ENCODE measurements at places on chromosomes 4 and X.

DNA sequence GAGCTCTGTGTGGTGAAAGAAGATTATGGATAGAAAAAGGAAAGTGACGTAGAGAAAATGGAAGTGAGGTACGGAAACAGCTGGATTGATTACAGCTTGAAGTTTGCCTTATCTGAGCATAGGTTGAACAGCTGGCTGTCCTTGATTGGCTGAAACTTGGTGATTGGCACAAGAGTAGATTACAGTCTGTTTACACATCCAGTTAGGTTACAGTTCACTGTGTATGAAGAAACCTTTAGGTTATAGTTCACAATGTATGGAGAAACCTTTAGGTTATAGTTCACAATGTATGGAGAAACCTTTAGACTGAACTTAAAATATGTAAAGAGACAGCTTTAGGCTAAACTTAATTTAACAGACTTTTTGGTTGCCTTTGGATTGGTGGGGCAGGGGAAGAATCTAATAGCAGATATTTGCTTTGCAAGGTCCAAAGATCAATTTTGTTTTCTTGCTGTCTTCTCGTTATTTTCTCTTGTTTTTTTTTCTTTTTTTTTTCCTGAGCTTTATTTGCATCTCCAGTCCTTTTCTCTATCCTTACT, 15.6 kb upstream of the ART3 start:
- DNase-seq, result peak; percentile 57

GRCh38 chr4:83662204-83662603, 126.3 kb downstream of the GPAT3 start:
- DNase-seq, result no peak

DNA sequence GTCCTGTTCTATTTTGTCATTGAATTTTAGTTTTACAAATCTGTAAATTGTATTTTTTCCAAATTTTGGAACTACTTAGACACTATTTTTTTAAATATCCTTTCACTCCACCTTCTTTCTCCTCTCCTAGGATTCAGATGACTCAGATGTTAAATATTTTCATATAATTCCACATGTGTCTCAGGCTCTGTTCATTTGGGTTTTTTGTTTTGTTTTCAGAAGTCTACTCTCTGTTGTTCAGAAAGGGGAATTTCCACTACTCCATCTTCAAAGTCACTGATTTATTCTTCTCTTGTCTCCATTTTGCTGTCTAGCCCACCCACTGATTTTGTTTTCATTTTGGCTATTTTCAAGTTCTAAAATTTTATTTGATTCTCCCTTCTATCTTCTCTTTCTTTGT, 264.0 kb upstream of the SLIT2 start:
- DNase-seq, result peak; percentile 49

- peak; percentile 17 for DNase-seq
Observed at GRCh38 chrX:10011261-10011931, 44.2 kb downstream of the CLDN34 start.

DNA sequence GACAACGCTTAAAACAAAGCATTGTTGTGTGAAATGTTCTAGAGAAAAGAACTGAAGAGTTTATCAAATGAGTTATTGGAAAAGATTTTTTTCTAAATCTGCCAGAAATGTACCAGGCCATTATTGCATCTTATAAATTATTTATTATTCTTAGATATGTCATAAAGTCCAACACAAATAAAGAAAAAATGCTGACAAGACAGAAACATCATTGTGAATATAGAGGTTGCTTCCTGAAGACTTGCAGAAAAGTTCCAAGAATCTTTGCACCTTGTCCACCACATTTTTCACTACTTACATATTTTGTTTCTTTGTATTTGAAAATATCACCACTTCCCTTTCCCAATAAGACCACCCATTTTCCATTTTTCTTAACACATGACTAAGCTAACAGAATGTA, 545.8 kb downstream of the IQCM start:
- DNase-seq, result no peak

DNA sequence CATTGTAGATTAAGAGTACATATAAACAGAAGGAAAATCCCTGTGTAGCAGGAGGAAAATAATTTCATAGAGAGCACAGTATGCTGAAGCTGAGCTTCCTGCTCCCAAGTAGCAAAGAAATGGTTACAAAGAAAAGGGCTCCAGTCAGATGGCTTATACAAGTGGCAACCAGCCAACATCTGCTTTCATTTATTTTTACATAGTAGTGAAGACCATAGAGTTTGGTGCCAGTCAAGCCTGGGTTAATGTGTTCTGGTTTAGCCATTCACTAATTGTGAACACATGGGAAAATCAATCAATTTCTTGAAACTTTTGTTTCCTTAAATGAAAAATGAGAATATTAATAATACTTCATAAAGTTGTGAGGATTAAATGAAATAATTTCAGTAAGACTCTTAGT, 111.3 kb upstream of the ELOVL6 start:
- no peak for DNase-seq

DNA sequence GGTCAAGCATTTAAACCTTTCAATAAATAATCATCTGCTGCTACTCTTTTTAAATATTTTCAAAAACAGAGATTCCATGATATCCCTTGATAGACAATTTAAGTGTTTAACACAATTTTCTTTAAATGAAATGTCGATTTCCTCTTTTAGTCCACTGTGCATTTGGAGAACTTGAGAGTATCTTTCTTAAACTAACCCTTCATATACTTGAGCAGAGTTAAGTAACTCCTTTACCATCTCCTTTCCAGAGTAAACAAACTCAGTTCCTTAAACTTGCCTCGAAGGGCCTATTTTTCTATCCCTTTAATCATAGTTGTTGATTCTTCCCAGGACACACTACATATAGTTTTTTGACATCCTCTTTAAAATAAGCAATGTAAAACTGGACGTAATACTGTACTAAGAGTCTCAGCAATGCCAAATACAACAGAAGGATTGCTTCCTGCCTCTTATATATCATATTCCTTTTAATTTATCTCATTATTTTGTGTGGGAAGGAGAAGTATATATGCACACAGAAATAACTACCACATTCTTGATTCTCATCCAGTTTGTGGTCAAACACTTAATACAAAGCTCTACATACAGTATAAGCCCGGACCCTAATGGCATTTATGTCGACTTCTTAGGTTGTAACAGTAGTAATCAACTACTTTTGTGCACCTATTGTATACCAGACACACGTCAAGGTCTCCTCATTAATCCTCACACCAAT, 22.8 kb downstream of the RAB28 start:
- DNase-seq, result no peak

GRCh38 chrX:129631849-129632248, 22.9 kb downstream of the APLN start:
- DNase-seq, result peak; percentile 20

- no peak for DNase-seq
Observed at GRCh38 chr4:104630272-104630671, 135.6 kb upstream of the CXXC4 start.

GRCh38 chr4:184420881-184421416, 53.4 kb downstream of the IRF2 start:
- DNase-seq, result no peak

DNA sequence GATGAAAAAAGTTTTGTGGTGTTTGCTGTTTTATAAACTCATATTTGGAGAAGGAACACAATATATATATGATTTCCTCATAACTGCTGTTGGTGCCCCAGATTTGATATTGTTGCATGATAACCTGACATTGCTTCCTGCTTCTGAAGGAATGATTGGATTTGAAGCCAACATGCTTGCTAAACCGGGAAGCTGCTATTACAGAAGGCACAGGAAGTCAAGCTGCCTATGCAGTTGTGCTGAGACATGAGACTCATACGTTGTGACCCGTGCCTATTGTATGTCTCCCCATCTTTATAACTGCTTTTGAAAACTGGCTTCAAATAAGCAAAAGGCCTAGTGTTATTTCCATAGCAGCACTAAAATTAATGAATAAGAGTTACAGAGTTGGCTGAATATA, 32.9 kb downstream of the GAB1 start:
- DNase-seq, result no peak

- no peak for DNase-seq
Observed at GRCh38 chr4:25810461-25811373, 52.1 kb downstream of the SEL1L3 start.

DNA sequence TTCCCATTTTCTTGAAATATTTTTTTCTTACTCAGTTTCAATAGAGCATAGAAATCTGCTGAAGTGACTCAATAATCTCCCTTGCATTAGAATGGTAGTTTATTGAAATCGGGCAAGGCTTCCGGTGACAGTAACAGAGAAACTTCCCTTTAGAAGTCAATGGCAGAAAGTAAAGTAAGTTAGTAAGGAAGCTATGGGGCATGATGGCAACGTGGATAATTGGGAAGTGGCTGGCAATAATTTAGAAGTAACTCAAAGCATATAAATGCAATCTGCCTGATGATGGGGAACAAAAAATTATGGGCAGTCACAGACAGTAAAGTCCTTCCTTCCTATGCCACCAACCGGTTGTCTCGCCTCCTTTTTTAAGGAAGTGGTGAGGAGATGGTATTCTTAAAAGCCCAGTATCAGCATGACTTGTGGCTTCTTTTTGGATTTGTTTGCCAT, 7.6 kb downstream of the CYBB start:
- no peak for DNase-seq

GRCh38 chr4:174198828-174199227, 84.6 kb downstream of the FBXO8 start:
- peak; percentile 53 for DNase-seq

DNA sequence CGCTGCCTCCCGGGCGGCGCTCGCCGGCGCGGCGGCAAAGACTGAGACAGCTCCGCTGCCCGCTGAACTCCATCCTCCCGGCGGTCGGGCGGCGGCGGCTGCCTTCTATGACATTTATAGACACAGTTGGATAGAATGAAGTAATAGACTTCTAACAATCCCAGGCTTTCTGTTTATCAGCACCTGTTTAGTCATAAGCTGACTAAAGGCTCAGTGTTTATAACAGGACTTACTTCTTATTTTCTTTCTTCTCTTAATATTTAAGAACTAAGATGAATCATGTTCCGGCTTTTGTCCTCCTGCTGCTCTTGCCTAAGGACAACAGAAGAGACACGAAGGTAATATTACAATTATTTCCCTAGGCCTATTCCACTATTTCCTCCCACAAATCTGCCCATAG, 3.9 kb downstream of the ARL13A start:
- DNase-seq, result peak; percentile 84

- no peak for DNase-seq
Observed at GRCh38 chrX:67613366-67613765, 69.5 kb downstream of the AR start.

GRCh38 chr4:100555611-100556337, 38.0 kb upstream of the EMCN start:
- no peak for DNase-seq

DNA sequence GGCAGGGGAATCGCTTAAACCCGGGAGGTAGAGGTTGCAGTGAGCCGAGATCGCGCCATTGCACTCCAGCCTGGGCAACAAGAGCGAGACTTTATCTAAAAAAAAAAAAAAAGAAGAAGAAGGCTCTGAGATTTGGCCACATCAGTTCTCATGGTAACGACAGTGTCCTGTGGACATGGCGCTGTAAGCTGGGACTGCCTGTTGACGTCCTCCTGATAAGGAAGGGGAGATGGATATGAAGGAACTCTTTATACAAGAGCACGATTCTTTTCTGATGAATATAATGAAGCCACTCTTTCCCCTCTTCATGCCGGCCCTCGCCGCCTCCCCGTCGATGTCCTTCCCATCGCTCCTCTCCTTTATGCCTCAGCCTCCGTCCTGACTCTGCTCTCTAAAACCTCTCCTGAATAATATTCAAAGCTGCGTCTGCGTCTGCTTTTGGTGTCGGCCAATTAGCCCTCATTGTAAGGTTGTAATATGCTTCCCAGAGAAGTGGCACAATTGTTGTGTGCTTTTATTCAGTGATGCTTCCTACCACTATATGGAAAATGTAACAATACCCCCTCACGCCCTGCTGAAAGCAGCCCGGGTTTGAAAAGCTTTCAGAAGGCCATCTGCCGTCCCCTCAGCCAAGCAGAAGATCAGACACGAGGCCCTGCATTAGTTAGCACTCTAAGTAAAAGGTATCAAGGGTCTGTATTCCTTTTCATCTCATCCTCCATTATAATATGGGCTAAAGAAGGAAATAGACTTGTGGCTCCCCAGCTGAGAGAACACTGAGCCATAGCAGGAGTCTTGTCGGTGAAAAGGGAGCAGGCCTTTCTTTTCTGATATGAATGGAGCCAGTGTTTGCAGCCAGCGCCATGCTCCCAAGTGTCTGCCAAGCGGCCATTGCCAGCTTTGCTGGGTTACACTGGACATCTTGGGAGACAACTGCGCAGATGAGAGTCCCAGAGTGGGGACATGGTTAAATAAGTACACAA, 22.1 kb upstream of the SCOC start:
- no peak for DNase-seq
